ENCODE measurements at places on chromosomes 3 and 15.

GRCh38 chr3:139585820-139586219 is 46.3 kb upstream of the RBP1 start:
- DNase-seq: no peak

GRCh38 chr3:11146773-11147660 is 7.3 kb upstream of the HRH1 start:
- DNase-seq: no peak

- DNase-seq: no peak
Observed at GRCh38 chr3:22156868-22157267, 405.9 kb upstream of the ZNF385D start.

- DNase-seq: no peak
Observed at GRCh38 chr3:133573629-133574194, at the start of gene CDV3. TSS of gene CDV3 (plus strand) at chr3:133573686. CDS start at chr3:133574045, 359 bp downstream.

- DNase-seq: no peak
Observed at GRCh38 chr15:44300572-44300971, 12.1 kb downstream of the GOLM2 start.

DNA sequence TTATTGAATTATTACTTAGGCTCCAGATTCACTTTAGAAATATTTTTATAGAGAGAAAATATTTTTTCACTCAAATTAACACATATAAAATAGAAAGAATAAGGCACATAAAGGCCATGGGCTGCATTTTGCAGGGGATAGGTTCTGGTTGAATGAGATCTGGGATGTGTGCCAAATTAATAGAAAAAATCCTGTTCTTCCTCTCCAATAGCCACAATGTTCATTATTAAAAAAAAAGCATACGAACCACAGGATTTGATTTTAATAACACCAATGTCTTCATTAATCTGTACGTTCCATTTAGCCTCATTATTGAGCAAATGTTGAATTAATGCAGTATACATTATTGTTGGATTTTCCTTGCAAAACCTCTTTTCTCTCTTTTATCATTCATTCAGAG is 622.8 kb upstream of the AGTR1 start:
- no peak for DNase-seq

DNA sequence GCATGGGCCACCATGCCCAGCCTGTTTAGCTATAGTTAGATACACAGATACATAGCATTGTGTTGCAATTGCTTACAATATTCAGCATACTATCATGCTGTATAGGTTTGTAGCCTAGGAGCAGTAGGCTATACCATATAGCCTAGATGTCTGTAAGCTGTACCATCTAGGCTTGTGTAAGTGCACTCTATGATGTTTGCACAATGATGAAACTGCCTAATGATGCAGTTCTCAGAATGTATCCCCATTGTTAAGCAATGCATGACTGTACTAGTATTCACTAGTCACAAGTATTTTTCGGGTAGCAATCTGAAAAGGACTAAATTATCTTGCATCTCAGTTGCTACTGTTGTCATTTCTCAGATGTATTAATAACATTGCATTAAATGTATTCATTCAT is 16.0 kb downstream of the PIGB start:
- DNase-seq: no peak

- no peak for DNase-seq
Observed at GRCh38 chr3:159664006-159664405, 324.6 kb upstream of the IL12A start.

GRCh38 chr3:11619461-11619860 is 24.3 kb downstream of the VGLL4 start:
- no peak for DNase-seq

- DNase-seq: no peak
Observed at GRCh38 chr15:87193481-87193880, 1063.1 kb downstream of the NTRK3 start.

DNA sequence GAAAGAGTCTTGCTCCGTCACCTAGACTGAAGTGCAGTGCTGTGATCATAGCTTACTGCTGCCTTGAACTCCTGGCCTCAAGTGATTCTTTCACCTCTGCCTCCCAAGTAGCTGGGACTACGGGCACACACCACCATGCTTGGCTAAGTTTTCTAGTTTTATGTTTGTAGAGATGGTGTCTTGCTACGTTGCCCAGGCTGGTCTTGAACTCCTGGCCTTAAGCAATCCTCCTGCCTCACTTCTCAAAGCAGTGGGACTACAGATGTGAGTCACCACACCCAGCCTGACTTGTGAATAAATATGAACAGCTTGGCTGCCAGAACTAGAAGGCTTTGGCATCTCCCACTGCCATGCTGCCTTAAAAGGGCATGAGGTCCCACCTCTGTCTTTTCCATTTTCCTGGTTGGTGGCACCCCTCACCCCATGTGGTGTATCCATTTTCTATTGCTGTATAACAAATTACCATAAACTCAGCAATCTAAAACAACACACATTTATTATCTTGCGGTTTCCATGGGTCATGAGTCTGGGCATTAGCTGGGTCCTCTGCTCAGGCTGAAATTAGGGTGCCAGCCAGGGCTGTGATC is 44.3 kb downstream of the PTPRG start:
- no peak for DNase-seq

- no peak for DNase-seq
Observed at GRCh38 chr15:68868296-68868695, 47.6 kb upstream of the ANP32A start.

DNA sequence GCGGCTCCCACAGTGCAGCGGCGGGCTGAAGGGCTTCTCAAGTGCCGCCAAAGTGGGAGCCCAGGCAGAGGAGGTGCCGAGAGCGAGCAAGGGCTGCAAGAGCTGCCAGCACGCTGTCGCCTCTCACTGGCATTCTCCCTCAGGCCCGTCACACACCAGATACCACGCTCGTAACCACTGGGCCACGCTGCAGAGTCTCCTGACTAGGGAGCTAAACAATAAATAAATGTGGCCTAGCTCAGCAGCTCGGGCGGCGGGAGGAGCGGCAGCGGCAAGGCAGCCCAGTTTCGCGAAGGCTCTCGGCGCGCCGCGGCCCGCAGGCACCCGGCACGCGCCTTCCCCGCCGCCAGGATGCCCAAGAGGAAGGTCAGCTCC is 55.9 kb upstream of the FAM174B start:
- DNase-seq: no peak

DNA sequence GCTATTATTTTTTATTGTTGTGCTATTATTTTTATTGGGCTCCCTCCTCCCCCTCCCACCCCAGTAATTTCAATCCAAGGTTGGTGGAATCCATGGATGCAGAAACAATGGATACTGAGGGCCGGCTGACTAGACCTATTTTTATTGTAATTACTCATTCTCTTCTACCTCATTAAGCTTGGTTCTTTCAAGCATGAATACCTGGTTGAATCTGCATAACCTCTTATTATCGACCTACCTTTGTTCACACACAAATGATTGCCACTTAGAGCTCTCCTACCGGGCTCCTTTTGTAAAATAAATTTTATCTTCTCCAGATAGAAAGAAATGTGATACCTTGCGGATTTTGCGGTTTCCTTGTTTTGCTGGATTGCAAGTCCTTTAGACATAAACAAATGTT is 31.6 kb downstream of the BTD start:
- DNase-seq: no peak

DNA sequence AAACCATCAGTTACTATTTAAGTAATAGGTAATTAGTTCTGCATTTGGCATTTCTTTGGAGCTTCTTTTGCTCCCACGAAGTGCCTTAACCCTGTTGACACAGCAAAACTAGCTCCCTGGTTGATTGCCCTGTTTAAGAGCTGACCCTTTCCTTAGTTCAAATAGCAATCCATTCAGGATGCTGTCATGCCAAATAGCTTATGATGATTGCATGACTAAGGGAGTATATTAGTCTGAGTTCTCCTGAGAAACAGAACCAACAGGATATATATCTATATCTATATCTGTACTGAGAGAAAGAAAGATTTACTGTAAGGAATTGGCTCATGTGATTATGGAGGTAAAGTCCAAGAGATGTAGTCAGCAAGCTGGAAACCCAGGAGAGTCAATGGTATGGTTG is 50.3 kb upstream of the SPRED1 start:
- DNase-seq: no peak

DNA sequence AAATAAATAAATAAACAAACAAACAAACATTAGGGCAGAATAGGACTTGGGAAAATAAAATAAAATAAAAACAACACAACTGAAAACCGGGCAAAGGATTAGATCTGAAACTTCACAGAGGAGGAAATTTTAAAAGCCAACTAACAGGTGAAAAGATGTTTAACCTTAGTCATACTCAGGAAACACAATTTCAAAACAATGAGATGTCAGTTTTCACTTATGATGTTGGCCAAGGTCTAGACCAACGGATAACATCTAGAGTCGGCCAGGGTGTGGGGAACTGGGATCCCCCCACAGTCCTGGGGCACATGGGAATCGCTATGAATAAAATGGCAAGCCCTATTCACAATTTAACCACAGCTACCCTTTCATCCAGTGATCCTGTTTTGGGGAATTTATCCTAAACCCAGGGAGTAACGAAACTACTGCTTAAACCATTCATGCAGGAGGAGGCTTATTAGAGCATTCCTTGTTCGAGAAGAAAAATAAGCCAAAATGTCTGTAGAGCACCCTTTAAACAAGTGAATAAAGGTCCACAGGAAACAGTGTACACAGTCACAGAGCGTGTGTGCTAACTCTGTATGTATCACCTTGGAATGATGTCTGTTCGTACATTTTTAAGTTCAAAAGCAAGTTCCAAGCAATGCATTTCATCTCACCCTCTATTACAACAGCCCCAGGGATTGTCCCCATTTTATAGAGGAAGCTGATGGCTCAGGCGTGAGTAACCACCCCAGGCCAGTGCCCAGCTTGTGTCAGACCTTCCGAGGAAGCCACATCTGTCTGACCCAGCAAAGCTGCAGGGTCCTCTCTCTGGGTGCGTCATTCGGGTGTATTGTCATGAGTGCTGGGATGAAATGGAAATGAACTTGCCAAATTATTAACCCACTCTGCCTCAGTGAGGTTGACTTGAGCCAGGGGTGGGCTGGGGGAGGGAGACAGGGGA is 6.3 kb upstream of the ANPEP start:
- DNase-seq: no peak

GRCh38 chr3:148238421-148238821 is 459.3 kb upstream of the AGTR1 start:
- DNase-seq: no peak

GRCh38 chr3:38731522-38731921 is 82.0 kb upstream of the SCN5A start:
- no peak for DNase-seq

DNA sequence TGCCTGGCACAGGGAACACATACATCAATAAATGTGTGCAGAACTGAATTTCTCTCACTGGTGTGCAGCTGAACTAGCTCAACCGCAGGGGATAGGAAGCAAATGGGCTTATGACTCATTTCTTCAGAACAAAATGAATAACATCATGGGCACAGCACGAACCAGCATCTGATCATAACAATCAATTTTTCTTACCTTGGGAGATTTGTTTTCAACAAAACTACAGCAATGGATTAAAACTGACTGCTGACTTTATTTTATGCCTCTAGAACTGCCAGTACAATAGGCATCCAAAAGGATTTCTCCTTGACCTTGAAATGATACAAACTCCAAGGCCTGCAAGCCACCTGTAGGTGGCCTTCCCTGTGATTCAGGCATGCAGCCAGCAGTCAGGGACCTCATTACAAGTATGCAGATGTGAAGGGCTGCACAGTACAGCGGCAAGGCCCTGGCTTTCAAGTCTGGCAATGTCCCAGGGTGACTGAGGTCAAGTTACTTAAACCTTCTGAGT is 26.1 kb downstream of the TAMM41 start:
- DNase-seq: no peak

GRCh38 chr15:34815836-34816235 is 20.5 kb upstream of the ACTC1 start:
- no peak for DNase-seq

DNA sequence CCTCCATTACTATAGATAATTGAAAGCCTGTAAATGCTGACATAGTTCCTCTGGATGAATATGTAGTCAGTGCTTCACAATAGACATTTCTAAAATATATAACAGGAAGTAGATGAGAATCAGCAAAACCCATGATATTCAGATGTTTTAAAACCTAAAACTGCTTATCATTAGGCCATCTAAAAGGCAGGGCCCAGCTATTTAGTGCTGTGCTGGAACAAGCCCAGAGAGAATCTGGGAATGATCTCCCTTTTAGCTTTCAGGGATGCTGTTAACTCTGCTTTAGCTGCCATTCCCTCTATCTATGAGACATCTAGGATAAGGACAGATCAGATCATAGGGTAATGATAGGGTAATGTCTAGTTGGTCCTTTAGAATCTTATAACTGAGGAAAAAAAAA is 106.8 kb downstream of the SLMAP start:
- no peak for DNase-seq

GRCh38 chr3:89113893-89114840 is 6.7 kb downstream of the EPHA3 start:
- DNase-seq: no peak

- no peak for DNase-seq
Observed at GRCh38 chr3:126291061-126291460, 66.1 kb downstream of the KLF15 start.

- no peak for DNase-seq
Observed at GRCh38 chr15:95400428-95400827, 930.1 kb upstream of the NR2F2 start.

DNA sequence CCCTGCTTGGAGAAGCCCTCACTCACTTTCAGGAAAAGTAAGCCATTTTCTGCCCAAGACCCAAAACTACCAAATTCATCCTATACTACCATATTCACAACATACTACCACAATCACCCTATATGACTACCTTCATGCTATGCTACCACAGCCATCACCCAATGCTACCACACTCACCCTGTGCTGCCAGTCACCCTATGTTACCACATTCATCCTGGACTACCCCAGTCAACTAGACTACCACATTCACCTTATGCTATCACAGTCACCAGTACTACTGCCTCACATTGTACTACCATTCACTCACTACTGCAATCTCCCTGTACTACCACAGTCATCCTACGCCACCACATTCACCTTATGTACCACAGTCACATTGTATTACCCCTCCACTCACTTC is 58.4 kb upstream of the CDV3 start:
- no peak for DNase-seq

GRCh38 chr3:193030276-193030675 is 112.6 kb upstream of the MB21D2 start:
- no peak for DNase-seq

DNA sequence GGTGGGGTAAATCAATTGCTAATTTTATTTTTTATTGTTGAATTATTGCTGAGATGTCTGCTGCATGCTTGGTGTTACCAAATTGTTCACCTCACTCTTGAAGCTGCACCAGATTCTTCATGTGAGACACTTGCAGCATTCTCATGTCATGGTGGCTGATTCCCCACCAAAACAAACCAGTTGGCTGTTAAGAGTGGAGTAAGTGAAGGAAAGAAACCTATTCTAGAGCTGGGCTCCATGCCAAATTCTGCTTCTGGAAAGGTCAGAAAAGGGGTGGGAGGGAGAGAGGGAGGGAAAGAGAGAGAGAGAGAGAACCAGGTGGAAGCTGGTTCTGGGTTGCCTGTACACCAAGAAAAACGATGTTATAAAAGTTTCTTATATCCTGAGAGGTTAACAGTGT is 317.5 kb upstream of the THRB start:
- DNase-seq: no peak

All from NCI-H187 (cell line).